ENCODE measurements at places on chromosomes 5 and 9.

- no peak for DNase-seq
These were observed 3.3 kb downstream of the ABLIM3 start for GRCh38 chr5:149144637-149145036.

GRCh38 chr9:93207326-93207814 is 23.4 kb downstream of the WNK2 start:
- DNase-seq, result no peak

DNA sequence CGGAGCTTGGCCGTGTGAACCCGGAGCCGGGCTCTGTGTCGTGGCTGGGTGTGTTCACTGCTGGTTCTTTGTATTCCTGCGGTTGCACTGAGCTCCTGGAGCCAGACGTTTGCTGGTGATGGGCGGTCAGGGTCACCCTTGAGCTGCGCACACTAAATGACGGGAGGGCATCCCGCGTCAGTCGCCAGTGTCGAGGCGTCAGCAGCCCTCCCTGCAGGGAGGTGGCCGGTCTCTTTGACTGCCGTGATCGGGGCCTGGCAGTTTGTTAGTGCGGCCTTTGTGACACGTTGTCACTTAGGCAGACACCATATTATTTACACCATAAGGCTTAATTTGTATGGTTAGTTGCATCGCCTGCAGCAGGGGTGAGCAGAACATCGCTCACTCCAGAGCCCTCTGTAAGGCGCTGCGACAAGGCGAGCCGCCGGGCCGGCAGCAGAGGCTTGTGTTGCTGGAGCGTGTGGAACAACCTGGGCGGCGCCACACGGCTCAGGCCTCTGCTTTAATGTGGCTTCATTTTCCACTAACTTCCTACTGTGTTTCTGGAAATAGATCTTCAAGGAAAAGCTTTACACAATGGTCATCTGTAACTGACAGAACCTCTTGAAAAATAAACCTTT is 8.3 kb downstream of the NDUFS6 start:
- DNase-seq, result no peak

DNA sequence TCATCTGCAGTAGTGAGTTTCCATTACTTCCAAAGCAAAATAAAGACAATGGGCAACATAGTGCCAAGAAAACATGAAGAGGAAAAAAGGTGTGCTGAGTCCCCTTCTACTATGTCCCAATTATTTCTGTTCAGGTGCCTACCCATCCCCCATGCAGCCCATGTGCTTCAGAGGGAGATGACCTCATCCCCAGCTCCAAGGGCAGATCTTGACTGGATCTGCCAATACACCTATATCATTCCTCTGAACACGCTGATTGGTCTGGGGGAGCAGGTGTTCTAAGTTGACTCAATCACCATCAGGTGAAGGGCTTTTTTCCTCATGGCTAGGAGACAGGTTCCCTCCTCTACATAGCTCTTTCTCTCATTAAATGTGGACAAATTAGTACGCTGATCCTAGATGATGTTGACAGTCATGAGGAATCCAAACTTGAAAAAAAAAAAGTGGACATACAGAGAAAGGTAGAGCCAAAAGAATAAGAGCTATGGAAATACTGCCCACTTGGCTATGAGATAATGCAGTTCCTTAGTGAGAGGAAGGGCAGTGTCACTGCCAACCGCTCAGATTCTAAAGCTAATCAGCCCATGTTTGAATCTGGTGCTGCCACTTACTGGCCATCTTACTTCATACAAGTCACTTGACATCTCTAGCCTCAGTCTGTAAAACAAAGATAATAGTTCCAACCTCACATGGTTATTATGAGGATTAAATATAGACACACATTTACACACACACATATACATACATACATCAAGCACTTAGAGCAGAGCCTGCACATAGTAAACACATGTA is 23.1 kb downstream of the PRELID2 start:
- DNase-seq, result no peak

- DNase-seq, result no peak
These were observed 24.6 kb downstream of the HSDL2 start for GRCh38 chr9:112404508-112404932.

- DNase-seq, result no peak
These were observed 15.0 kb downstream of the LPCAT1 start for GRCh38 chr5:1508659-1509290.

GRCh38 chr9:127535396-127535795 is 76.7 kb upstream of the STXBP1 start:
- no peak for DNase-seq

DNA sequence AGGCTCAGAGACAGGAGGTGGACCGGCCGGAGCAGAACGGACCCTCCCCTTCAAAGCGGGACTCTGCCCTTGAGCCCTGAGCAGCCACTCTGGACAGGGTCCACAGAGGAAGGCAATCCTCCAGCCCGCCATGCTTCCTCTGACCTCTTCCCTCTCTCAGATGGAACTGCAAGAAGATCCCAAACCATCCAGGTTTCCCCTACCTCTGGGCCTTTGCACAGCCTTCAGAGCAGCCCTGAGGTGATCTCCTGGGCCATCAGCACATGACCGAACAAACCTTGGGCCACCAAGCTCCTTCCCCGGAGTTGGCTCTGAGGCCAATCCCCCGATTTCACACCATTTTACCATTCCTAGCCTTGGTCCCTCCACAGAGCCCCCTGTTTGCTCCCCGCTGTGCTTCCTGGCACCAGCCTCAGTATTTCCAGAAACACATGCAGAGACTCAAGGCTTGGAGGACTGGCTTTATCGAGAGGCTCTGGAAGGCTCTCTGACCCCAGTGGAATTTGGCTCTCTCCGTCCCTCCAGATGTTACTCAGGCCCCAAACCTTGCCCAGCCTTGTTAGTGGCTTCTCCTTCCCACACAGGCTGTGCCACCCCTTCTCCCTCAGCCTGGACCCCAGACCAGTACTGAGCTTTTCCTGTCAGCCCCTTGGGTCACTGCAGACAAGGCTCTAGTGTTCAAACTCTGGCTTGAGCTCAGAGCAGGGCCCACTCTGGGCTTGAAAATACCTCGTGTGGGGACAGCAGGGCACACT is 48.6 kb upstream of the KCNMB1 start:
- no peak for DNase-seq

DNA sequence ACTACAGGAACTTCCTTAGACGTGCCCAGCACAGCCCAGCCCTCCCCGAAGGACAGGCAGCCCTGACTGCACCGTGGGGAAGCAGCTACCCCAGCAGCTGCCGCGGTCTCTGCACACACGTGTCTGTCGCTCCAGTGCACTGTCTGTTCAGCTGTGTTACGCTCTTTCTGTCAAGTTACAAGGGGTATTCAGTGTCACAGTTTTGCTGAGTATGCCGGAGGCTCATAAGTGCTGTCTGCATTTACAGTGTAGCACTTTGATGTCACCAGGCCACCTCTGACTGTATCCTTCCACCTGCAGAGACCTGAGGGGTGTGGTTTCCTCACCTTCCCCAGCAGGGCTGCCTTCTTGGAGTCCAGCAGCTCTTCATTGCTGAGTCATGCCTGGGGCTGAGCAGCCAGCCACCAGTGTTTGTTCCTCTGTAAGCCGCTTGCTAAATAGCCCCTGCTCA is 126.8 kb downstream of the EHMT1 start:
- no peak for DNase-seq

- no peak for DNase-seq
These were observed 16.2 kb downstream of the SLC6A3 start for GRCh38 chr5:1429066-1429465.

- DNase-seq, result no peak
These were observed 239.9 kb downstream of the FAM114A2 start for GRCh38 chr5:153798830-153799229.

DNA sequence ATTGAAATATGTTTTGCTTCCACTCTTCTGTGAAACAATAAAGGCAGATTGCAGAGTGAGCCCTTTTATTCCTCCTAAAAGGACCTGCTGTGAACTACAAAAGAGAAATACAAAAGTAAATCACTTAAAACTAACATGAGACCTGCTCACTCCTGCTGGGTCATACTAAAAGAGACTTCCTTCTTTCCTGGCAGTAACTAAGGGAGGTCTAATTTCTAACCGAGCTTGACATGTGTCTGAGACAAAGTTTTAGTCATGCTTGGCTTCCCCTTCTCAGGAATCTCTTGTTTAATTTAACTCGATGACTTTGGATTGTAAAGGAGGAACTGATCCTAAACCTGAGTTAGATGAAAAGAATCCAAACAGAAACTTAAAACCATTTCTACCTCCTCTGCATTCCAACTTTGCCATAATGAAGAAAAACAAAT is 86.4 kb upstream of the CDH6 start:
- DNase-seq, result no peak

DNA sequence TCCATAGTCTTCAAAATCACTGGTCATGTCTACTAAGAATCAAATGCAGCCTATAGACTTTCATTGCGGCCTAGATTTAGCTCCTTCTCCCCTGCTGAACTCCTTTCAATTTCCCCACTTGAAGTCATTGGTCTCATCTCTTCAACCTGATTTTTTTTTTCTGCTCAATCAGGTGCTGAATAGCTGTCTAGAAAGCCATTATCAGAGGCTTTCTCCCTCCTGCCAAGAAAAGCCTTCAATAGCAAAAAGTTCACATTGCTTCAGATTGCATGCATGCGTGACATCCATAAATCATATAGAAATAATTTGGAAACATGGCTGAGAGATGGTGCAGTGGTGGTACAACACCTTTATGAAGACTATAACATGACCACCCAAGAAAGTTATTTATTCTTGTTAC is 316.2 kb downstream of the PLK2 start:
- no peak for DNase-seq

- DNase-seq, result no peak
These were observed 359.4 kb downstream of the HINT1 start for GRCh38 chr5:130805648-130806047.

- DNase-seq, result no peak
These were observed at the start of gene PTBP3 for GRCh38 chr9:112332977-112333638. TSS of gene PTBP3 (minus strand) at chr9:112333619. CDS start at chr9:112297865, 35,754 bp downstream.

- no peak for DNase-seq
These were observed at the start of gene PRRX2 for GRCh38 chr9:129665389-129665775. TSS of gene PRRX2 (plus strand) at chr9:129665647. CDS start at chr9:129665868, 221 bp downstream.

- DNase-seq, result no peak
These were observed 181.5 kb upstream of the RAI14 start for GRCh38 chr5:34474573-34475021.

GRCh38 chr9:17699615-17700330 is 120.9 kb downstream of the SH3GL2 start:
- no peak for DNase-seq

DNA sequence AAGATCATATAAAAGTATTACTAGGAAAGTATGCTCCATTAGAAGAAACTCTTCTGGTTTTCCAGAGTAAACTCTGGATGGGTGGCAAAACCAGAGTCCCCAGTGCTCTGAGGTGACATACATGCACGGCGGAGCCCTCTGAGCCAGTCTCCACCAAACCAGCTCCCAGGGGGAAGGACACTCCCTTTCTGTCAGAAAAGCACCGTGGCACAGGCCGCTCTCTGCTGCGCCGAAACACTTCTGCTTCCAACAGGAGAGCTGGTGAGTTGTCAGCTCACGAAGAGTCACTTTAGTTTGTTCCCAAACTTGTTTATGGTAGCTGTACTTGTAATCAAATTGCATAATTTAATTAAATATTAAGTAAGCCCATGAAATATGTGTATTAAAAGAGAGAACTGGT is 184.6 kb downstream of the CDK5RAP2 start:
- DNase-seq, result no peak

- no peak for DNase-seq
These were observed 50.9 kb downstream of the ANXA2R start for GRCh38 chr5:42989190-42989589.

DNA sequence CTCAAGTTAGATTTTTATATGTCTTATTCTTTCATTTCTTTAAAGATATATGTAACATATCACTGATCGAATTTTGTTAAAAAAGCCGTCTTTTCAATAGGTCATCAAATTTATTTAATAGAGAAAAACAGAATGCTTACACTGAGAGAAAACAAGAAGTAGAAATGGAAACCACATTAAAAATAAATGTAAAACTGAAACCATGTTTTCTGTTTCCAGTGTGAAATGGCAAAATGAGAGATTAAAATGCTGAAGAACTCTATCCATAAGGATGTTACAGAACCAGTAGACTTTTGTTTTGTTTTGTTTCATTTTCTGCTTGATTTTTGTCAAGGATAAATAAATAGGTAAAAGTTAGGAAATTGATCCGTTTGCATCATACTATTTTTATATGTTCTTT is 210.1 kb downstream of the PRDM9 start:
- no peak for DNase-seq

DNA sequence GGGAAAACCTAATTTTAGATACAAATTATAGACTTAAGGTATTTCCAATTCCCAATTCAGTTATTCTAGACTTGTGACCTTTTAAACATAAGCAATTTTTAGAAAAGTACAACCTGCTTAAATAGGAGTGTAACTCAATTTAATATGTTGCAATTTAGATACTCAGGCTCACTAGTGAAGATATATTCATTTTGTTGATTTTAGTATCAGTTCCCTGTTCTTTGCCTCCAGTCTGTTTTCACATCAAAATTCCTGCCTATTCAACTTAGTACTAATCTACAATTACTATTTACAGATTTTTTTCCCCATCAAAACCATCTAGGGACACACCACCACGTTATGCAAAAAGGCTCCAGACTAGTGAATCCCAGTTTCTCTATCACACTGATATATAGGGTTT is 30.4 kb downstream of the PWWP2A start:
- DNase-seq, result no peak

GRCh38 chr9:129109537-129109903 is 1.1 kb downstream of the CRAT start:
- DNase-seq, result no peak

DNA sequence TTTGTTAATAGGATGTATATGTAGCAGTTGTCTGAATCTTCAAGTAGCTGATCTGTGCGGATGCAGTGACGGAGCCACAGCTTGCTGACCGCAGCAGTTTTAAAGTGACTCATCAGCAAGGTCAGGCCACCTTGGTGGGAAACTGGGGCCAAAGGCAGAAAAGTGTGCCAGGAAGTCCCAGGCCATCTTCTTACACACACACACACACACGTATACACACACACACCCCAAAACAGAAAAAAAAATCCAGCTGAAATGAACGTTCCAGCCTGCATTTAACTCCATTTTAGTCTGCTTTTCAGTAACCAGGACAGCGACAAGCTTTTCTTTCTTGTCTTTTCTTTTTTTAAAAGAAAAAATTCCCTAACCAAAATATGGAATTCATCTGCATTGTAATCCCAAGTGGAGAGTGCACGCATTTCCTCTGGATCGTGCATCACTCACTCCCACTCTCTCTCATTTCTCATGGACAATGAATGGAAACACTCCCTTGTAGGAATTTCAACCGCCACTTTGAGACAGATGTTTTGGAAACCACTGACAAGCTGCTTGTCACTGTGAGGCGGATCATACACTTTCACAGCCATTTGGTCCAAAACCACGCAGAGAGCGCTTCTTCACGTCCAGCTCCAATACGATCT is 103.9 kb downstream of the LHFPL2 start:
- no peak for DNase-seq

DNA sequence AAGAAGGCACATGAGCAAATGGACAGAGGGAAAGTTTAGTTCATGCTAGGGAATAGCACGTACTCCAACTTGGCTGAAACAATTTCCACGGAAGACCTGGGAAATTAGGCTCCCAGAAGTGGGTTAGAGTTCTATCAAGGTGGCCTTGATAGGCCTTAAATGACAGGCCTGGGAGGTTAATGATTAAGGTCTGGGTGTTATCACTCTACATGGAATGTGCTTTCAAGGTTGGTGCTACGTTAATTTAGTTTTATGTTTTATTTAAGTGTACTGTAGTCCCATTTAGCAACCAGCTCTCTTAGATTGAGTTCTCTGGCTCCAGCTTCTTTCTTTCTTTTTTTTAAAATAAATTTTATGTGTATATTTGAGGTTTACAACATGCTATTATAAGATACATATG is 121.4 kb upstream of the MEF2C start:
- no peak for DNase-seq

GRCh38 chr5:1764606-1764960 is 35.1 kb downstream of the MRPL36 start:
- no peak for DNase-seq

- DNase-seq, result no peak
These were observed 66.5 kb upstream of the DAP start for GRCh38 chr5:10827571-10827970.
